ENCODE measurements at places on chromosomes 13 and 19. TPM values are rescaled to one million over a fixed set of nuclear protein-coding genes. Genes with fewer than 3 reads are reported as not detected.

DNA sequence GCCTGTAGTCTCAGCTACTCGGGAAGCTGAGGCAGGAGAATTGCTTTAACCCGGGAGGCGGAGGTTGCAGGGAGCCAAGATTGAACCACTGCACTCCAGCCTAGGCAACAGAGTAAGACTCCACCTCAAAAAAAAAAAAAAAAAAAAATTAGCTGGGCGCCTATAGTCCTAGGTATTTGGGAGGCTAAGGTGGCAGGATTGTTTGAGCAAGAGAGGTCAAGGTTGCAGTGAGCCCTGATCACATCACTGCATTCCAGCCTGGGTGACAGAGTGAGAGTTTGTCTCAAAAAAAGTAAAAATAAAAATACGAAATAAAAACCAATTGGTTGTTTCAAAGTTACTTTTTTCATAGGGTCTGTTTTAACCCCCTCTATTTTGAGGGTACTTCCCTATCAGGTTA is 1.3 kb upstream of the LMNB2 start:
- DNase-seq = no peak

- no peak for DNase-seq
Observed at GRCh38 chr13:19695428-19695827, 62.0 kb downstream of the MPHOSPH8 start.

DNA sequence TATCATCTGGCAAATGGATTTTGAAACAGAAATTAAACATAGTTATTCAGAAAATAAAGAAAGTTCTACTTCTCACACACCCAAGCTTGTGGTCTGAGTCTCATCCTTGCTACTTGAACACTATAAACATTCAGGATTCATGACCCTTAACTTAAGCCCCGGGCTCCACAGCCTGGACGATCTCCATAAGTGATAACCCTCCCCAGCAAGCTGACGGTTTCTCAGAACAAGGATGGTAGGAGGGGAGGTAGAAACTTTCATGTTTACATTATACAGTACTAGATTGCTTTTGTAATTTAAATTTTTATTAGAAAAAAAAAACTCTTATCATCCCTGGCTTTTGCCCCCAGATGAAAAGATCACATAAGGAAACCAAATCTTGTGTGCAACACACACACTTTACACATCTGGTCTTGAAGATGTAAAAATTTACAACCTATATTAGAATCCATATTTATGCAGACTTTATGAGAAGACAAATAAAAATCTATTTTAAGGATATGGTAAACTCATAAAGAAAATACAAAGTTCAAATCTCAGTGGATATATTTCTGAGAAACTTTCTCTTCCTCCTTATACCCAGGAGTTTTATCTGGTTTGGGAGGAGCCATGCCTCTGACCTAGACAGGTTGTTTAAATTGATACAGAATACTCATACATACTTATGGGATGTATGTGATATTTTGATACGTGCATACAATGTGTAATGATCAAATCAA is 20.0 kb upstream of the ATP12A start:
- no peak for DNase-seq

Gene CDX2
- 0.24 TPM for total RNA-seq

DNA sequence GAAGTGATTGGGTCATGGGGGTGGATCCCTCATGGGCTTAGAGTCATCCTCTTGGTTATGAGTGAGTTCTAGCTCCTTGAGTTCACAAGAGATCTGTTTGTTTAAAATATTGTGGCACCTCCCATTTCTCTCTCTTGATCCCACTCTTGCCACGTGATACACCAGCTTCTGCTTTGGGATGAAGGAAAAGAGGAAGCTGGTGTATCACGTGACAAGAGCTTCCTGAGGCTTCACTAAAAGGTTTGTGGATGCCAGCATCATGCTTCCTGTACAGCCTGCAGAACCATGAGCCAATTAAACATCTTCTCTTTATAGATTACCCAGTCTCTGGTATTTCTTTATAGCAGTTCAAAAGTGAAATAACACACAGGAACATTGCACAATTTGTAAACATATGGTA is 352.5 kb upstream of the ATXN8OS start:
- no peak for DNase-seq

DNA sequence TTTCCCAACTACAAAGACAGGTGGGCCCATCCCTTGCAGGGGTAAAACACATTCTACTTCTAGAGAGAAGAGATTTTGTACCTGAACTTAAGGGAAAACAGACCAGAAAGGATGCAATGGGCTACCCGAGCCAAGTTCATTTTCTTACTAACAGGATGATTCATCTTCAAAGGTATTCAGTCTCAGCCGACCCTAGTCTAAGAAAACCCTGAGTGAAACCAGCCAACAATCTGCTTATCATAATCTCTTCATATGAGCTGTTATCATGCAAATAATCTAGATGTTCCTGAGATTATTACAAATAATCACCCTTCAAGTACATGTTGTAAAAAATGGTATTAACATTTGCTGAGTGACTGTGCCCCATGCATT is 15.6 kb downstream of the PABPC3 start:
- no peak for DNase-seq

Gene PIP5K1C
- 25.0 TPM for total RNA-seq

Gene CCDC169
- total RNA-seq = 6.5 TPM

DNA sequence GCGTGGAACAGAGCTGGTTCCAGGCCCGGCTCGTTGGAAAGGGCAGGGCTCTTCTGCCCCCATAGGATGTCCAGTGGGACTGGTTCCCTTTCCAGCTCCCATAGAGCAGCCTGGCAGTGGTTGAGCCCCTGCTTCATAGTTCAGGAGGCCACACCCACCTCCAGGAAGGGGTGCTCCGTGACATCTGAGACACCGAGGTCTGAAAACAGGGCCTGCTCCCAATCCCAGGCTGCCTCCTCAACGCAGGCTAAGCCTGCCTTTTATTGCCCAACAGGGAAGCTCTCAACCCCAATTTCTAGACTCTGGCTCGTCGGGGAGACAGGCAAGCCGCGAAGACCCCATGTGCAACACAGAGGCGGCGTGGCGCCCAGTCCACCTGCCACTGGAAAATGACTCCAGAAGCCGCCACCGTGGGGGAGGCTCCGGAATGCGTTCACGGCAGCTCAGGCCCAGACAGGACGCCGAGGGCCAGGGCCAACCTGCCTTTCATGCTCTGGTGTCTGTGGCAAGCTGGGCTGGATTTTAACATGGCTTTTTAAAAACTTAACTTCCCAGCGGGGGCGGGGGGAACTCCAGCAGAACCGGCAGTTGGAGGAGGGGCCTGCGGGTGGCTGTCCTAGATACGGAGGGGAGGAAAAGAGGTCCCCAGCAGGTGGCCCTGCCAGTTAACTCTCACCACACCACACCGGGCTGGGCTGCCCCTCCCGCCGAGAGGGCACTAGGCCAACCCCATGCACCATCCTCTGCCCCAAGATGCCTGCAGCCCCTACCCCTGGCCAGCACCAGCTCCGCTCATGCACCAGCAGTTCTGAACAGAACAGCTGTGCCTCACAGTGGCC is 17.9 kb upstream of the TINCR start:
- peak; percentile 41 for DNase-seq

- DNase-seq = peak; percentile 46
Observed at GRCh38 chr19:17244618-17245534, 843 bp downstream of the NR2F6 start.

GRCh38 chr13:42984026-42984425 is 8.0 kb downstream of the EPSTI1 start:
- no peak for DNase-seq

GRCh38 chr13:31310356-31310755 is 110.6 kb downstream of the B3GLCT start:
- no peak for DNase-seq

GRCh38 chr13:30708541-30708940 is 26.8 kb upstream of the ALOX5AP start:
- DNase-seq = no peak

Gene KIR3DL2
- 0.72 TPM for total RNA-seq

GRCh38 chr13:113759525-113760137 is 605 bp downstream of the TMEM255B start:
- peak; percentile 49 for DNase-seq

Gene CLEC11A
- 65.5 TPM for total RNA-seq

GRCh38 chr13:39095500-39095899 is 57.2 kb downstream of the NHLRC3 start:
- DNase-seq = no peak

- no peak for DNase-seq
Observed at GRCh38 chr13:60267498-60268202, 103.9 kb upstream of the DIAPH3 start.

Gene ZNF850
- 15.9 TPM for total RNA-seq

Gene SLC46A3
- 55.1 TPM for total RNA-seq

Gene SERPINE3
- total RNA-seq = 4.3 TPM

- DNase-seq = no peak
Observed at GRCh38 chr13:80690208-80690607, 349.3 kb upstream of the SPRY2 start.

DNA sequence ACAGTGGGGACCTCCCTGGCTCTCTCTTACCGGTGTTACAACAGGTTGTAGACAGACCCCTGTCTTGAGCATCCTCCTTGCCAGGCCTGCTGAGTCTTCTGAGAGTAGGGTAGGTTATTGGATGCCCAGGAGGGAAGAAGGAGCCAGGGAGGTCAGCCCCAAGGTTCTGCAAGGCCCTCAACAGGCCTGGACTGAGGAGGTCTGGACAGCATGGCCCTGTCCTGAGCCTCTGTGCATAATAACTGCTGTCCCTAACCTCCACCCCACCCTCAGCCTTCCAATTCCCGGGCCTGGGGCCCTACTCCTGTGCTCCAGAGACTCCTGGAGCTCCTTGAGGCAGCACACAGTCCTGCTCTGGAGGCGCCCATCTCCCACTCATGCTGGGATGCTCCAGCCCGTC is 336 bp downstream of the CD22 start:
- DNase-seq = no peak

GRCh38 chr13:40486518-40487163 is 179.8 kb downstream of the FOXO1 start:
- DNase-seq = no peak

GRCh38 chr13:23876265-23876664 is 12.9 kb downstream of the MIPEP start:
- DNase-seq = no peak

Gene ZNF546
- 42.4 TPM for total RNA-seq

Gene NCAN
- 0.72 TPM for total RNA-seq

Gene OR10H1
- 2.6 TPM for total RNA-seq

DNA sequence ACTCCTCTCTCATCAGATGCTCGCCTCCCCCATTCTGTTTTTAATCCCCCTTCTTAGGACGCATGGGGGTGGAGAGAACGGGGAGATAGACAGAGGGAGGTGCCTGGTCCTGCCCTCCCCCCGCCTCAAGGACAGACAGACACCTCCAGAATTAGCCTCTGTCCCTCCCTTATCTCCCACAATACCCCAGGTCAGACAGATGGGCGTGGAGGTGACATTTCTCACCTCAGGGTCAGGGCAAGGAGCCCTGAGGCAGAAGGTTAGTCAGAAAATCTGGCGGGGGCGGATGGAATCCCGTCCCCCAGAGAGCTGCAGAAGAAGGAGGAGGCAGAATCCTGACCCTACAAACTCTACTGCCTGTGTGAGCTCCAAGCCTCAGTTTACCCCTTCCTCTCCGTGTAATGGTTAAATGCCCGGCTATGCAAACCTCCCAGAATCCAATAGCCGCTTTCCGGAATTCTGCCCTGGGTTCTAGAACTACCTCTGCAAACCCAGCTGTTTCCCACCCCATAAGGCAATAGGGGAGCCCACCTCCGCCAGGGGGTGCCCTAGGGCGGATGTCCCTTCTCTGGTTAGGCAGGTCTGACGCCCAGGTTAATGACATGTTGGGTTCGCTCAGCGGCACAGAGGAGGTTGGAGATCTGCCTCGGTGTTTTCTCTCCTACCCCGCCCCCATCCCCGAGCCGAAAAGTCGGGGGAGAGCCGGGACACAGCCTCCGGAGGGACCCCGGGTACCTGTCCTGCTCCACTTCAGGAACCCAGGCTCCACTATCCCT is 900 bp downstream of the PPP1R13L start:
- peak; percentile 48 for DNase-seq

GRCh38 chr13:24279327-24280110 is 29.9 kb upstream of the C1QTNF9 start:
- no peak for DNase-seq

GRCh38 chr19:39152066-39152465 is 26.5 kb downstream of the PAK4 start:
- DNase-seq = no peak

Gene MCEMP1
- total RNA-seq = 0.96 TPM

Gene PROZ
- 3.1 TPM for total RNA-seq

GRCh38 chr19:17027535-17027975 is 945 bp upstream of the CPAMD8 start:
- no peak for DNase-seq

DNA sequence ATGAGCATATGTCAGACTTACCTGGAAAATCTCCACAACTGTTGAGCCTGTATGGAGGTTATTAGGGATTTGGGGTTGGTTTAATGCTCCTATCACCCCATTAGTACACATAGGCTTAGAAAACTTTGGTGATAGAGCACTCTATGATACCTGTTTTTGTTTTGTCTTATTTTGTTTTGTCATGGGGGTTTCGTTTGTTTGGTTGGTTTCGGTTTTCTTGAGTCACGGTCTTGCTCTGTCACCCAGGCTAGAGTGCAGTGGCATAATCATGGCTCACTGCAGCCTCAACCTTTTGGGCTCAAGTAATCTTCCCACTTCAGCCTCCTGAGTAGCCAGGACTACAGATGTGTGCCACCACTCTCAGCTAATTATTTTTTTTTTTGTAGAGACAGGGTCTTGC is 70.0 kb downstream of the MZT1 start:
- DNase-seq = no peak

Gene KLK5
- total RNA-seq = not detected

GRCh38 chr13:103876571-103876970 is 810.4 kb upstream of the SLC10A2 start:
- DNase-seq = no peak

- no peak for DNase-seq
Observed at GRCh38 chr19:40392894-40393517, 3.0 kb upstream of the HIPK4 start.

GRCh38 chr13:111610081-111610480 is 289.6 kb downstream of the TEX29 start:
- DNase-seq = no peak

- DNase-seq = no peak
Observed at GRCh38 chr19:508204-509150, 1.2 kb downstream of the TPGS1 start.

Gene SIAH3
- total RNA-seq = 2.9 TPM

DNA sequence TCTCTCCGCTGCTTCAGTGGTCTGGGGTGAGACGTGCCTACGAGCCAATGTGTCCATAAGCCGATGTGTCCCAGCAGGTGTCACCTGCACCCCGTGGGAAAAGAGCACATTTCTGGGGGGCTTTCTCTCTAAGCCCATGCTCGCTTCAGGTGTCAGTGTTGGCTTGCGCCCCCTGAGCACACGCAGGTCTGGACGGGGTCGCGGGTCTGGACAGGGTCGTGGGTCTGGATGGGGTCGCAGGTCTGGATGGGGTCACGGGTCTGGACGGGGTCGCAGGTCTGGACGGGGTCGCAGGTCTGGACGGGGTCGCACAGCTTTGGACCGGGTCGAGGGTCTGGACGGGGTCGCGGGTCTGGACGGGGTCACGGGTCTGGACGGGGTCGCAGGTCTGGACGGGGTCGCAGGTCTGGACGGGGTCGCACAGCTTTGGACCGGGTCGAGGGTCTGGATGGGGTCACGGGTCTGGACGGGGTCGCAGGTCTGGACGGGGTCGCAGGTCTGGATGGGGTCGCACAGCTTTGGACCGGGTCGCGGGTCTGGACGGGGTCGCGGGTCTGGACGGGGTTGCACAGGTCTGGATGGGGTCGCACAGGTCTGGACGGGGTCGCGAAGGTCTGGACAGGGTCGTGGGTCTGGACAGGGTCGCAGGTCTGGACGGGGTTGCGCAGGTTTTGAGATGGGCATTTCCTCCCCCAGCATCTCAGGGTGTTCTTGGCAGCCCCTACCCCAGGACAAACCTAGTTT is 24.5 kb upstream of the TFDP1 start:
- DNase-seq = no peak
